Panc1 (cell line): ENCODE measurements at places on chromosomes 3 and 15.
A peak's percentile ranks its signal among the peaks of the same experiment; 100 is the strongest.

GRCh38 chr3:21664996-21665395 is 86.0 kb downstream of the ZNF385D start:
- no peak for DNase-seq

DNA sequence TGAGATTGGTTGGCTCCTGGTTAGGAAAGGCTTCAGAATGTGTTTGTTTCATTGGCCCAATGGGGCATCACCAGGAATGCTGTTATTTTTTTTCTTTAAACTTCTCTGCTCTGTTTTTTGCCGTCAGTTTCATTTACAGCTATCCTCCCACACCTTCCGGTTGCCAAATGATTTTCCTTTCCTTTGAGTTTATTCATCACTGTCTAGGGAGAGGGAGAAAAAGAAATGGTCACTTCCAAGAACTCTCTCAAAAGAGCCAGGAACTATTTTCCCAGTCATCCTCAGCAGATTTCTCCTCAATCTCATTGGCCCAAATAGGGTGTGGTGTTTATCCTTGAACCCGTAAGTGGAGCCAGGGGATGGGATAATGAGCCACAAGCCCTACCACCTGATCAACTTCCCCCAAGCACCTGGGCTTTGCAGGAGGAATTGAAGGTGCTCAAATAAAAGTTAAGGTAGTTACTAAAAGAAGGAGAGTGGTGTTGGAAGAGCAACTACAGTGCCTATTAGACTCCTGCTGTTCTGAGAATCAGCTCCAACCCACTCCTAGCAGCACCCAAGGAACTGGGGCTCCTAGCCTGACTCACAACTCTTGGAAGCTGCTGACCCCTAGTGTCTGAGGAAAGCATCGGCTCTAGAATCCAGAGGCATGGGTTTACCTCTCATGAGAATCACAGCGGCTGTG is 183.8 kb upstream of the IL12A start:
- DNase-seq = peak; percentile 73

GRCh38 chr15:100869151-100869999 is 10.3 kb upstream of the ALDH1A3 start:
- DNase-seq = no peak

GRCh38 chr15:60423537-60423936 is 25.8 kb upstream of the ANXA2 start:
- no peak for DNase-seq

- DNase-seq = no peak
Measured at GRCh38 chr3:52845157-52845556, 10.3 kb upstream of the MUSTN1 start.

- DNase-seq = no peak
Measured at GRCh38 chr3:195163719-195164572, 107.0 kb downstream of the XXYLT1 start.

DNA sequence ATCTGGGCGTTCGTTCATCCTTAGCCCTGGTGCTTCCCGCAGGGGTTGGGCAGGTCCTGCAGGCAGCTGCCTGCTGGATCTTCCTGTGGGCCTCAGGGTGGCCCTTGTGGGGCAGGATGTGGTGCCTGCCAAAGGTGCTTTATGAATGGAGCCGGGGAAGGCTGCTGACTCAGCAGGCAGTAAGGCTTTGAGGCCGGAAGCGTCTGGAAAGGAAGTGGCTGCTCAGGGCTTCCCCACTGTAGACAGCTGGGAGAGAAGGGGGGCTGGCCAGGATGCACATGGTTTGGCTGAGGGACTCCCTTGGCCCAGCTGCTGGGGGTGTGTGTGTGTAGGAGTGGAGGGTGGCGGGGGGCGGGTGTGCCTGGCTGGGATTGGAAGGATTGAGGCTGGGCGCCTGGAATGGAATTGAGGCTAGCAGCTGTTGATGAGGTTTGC is 12.9 kb downstream of the CD276 start:
- no peak for DNase-seq

DNA sequence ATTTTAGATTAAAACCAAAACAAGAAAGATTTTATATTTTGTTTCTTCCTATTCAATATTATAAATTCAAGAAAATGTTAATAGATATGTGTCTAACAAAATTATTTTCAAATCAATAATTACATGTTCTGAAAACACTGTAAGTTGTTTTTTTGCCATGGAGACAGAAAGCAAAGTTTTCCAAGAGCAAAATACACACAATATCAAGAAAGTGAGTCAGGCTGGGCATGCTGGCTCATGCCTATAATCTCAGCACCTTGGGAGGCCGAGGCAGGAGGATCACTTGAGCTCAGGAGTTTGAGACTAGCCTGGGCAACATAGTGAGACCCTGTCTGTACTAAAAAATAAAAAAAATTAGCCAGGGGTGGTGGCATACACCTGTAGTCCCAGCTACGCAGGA is 71.7 kb downstream of the TTC23 start:
- no peak for DNase-seq

GRCh38 chr15:70358011-70358819 is 260.5 kb upstream of the TLE3 start:
- no peak for DNase-seq

DNA sequence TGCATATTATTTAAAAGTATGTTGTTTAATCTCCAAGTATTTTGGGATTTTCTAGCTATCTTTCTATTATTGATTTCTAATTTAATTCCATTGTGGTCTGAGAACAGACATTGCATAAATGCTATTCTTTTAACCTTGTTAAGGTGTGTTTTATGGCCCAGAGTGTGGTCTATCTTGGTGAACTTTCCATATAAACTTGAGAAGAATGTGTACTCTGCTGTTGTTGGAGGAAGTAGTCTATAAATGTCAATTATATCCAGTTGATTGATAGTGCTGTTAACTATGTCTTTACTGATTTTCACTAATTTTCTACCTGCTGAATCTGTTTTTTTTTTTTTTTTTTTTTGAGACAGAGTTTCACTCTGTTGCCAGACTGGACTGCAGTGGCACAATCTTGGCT is 180.9 kb downstream of the ZNF621 start:
- no peak for DNase-seq

GRCh38 chr3:58492494-58492905 is 604 bp downstream of the KCTD6 start:
- DNase-seq = no peak

DNA sequence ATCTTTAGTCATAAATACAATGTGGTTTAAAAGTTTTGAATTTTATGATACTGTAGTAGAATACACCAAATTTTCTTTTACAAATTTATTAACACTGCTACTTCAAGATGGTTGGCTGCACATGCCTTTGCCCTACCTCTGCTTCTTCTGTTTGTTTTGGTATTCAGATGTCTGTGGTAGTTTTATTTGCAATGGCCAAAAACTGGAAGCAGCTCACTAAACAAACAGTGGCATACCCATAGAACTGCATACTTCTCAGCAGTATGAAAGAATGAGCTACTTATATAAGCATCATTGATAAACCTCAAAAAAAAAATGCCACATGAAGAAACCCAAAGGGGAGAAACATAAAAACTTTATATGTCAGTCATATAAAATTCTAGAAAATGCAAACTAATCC is 19.5 kb downstream of the ARIH2 start:
- DNase-seq = no peak

GRCh38 chr15:92936693-92937092 is 36.6 kb downstream of the CHD2 start:
- DNase-seq = no peak

- DNase-seq = no peak
Measured at GRCh38 chr15:41927536-41927935, 33.7 kb upstream of the SPTBN5 start.

- no peak for DNase-seq
Measured at GRCh38 chr3:167241048-167241845, 138.8 kb downstream of the ZBBX start.

GRCh38 chr15:62357431-62357830 is 192.3 kb upstream of the C2CD4B start:
- DNase-seq = no peak

GRCh38 chr3:116083683-116084082 is 361.6 kb downstream of the LSAMP start:
- DNase-seq = no peak

- no peak for DNase-seq
Measured at GRCh38 chr15:65354835-65355172, 23.0 kb downstream of the IGDCC3 start.

DNA sequence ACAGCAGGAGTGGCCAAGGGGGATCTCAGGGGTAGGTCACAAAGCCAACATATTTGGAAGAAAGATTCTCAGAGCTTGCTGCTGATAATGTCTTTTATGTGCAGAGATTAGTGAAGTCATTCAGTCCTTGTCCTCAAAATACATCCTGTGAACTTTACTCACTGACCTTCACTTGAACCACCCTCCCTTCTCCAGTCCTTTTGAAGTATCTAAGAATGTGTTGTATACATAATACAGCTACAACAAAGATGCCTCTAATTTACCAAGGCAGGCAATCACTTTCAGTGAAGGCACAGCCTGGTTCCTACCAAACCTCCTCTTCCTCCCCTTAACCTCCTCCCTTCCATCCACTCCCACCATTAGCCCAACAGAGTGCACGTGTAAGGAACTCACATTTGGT is 38.3 kb downstream of the ETV5 start:
- no peak for DNase-seq

GRCh38 chr3:112136046-112136445 is 3.0 kb upstream of the GCSAM start:
- no peak for DNase-seq

GRCh38 chr3:183930086-183930485 is 45.4 kb upstream of the PARL start:
- no peak for DNase-seq
